ENCODE measurements at places on chromosomes 2 and 18.

GRCh38 chr2:62337403-62337802 lies 141.5 kb downstream of the B3GNT2 start:
- DNase-seq, result no peak

DNA sequence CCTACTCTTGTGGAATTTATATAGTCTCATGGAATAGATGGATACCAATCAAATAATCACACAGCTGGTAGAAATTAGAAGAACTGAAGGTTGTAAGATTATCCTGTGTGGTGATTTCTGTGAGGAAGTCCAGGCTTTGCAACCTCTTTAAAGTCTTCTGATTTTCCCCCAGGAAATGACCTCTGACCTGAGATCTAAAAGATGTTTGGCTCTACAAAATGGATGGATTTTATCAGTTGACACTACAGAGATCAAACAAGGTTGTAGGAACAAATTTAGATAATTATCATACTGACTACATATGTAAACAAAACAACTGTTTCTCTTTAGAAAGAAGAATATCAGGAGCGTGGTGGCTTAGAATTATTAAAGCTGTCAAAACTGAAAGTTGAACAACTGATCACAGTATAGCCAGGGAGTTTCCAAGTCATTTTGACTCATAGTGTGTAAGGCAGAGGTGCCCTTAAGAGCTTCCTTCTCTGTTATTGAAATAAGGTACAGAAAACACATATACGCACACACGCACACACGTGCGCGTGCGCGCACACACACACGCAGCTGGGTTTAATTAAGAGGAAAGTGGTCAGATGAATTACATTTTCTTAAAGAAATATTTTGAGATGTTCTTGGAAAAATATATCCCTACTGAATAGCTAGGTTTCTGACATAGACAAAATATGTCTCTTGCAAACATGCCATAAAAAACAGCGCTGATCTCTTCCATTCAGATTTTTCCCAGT lies 35.5 kb upstream of the PELI1 start:
- no peak for DNase-seq

GRCh38 chr18:79339094-79339908 lies 56.4 kb upstream of the NFATC1 start:
- DNase-seq, result no peak

- no peak for DNase-seq
Measured at GRCh38 chr18:22033085-22033484, 136.3 kb upstream of the GATA6 start.

DNA sequence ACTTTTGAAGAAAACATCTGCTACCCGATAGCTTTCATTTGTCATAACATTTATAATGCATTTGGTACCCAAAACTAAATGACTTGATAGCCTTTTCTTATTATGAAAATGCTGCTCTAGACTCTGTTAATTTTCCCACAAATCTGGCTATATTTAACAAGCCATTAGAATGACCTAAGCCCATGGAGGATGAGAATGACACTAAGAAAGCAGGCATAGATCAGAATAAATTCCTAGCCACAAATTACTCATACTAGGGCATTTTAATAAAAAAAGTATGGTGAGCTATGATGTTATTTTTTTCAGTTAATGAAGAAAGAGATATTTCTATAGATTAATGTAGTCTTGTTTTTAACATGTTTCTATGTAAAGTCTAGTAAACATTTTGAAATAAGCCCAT lies 1728.3 kb downstream of the SUCLG1 start:
- DNase-seq, result no peak

DNA sequence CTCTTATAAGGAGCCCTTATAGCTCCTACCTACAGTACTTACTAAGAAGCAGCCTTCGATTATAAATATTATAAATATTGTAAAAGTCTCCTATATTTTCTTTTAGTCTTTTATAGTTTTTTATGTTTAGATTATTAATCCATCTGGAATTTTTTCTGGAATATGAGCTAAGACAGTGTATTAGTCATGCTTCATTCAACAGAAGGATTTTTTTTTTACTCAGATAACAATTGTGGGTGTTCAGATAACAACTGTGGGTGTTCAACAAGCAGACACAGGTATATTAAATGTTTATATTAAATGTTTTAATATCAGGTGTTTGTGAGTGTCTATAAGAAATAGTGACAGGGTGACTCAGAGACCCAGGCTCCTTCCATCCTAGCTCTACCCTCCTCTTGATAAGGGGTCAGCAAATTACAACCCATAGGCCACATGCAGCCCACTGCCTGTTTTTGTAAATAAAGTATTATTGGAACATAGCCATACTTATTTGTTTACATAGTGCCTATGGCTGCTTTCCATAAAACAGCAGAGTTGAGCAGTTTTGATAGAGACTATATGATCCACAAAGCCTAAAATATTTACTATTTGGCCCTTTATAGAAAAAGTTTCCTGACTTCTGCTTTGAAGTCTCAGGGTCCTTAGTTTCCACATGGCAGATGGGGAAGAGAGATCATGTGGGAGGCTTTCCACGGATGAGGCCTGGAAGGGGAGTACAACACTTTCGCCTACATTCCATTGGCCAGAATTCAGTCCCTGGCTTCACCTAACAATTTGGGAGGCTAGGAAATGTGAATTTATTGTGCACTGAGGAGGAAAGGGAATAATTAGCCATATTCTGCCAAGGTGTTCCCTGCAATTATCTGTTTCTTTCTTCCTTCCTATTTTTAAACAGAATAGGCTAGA lies 4.3 kb upstream of the SPATS2L start:
- DNase-seq, result no peak
